Stimulated activated CD4-positive, alpha-beta T cell treated with anti-CD3 and anti-CD28 coated beads, TNF-alpha, amount 100 ng/mL, for 24 hours (primary cell): ENCODE measurements at places on chromosomes 16 and 17.

- no peak for DNase-seq
Measured at GRCh38 chr17:382644-383533, 30.3 kb upstream of the RPH3AL start.

GRCh38 chr16:83100679-83101078 is 473.9 kb downstream of the CDH13 start:
- no peak for DNase-seq

- no peak for DNase-seq
Measured at GRCh38 chr17:67648032-67648905, 69.5 kb upstream of the NOL11 start.

DNA sequence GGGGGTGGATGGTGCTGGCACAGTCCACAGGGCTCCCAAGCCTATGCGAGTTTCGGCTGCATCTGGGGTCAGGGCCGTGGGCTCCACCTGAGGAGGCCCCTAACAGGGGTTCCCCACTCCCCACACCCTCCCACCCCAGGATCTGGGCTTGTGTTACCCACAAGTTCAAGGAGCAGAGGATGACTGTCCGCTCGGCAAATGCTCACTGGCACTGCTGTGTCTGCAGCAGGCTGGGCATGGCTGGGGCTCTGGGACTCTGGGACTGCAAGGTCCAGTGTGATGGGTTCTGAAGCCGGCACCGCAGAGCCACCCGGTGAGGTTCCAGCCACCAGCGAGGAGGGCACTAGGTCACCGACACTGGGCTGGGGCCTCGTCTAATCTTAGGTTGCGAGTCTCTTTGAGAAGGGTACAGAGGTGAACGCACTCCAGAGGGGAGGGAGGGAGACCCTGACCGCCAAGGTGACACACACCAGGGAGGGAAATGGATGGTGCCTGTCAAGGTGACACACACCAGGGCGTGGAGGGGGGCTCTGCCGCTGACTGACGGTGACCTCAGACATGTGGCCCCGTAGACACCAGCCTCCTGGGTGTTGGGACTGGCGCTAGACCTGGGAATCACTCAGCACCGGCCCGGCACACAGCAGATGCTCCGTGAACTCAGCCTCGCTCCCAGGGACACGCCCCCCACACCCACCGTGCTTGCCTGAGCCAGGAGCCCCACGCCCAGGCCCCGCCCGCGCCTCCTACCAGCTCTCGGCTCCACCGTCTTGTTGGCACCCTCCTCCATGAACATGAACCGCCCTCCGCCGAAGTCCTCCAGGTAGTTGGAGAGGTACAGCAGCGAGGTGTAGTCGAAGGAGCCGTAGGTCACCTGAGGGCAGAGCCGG is 20.5 kb upstream of the HEXD start:
- no peak for DNase-seq

DNA sequence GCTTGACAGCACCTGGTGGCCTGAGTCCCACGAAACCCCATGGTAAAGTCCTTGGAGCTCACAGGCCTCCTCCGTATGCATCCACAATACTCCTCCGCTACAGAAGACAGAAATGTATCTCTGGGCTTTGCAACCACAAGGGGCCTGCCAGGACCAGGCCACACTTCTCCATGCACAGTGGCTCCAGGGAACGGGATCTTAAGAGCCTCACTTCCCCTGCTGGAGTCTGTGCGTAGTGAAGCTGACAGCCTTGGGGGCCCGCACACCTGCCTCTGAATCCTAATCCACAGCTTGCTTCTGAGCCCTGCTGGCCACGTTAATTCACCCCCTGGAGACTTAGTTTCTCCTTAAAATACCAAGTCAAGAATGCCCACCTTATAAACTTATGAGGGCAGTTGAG is 125.7 kb downstream of the COPRS start:
- no peak for DNase-seq

DNA sequence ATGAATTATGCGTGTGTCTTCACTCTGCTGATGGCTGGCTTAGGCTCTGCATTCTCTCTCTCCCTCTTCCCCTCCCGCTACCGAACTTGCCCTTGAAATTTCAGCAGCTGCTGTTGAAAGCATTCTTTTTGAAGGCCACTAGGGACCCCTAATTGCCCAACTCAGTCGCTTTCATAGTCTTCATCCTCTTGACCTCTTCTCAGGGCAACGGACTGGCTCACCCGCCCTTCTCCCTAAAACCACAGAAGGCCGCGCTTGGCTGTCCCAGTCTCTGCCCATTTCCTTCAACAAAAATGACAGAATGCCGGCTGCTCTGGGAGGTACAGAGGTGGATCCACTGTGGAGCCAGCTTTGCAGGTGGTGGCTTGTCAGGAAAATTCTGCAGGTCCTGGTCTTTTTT is 21.0 kb upstream of the FMNL1 start:
- no peak for DNase-seq

- no peak for DNase-seq
Measured at GRCh38 chr16:10097271-10097670, 85.0 kb downstream of the GRIN2A start.

DNA sequence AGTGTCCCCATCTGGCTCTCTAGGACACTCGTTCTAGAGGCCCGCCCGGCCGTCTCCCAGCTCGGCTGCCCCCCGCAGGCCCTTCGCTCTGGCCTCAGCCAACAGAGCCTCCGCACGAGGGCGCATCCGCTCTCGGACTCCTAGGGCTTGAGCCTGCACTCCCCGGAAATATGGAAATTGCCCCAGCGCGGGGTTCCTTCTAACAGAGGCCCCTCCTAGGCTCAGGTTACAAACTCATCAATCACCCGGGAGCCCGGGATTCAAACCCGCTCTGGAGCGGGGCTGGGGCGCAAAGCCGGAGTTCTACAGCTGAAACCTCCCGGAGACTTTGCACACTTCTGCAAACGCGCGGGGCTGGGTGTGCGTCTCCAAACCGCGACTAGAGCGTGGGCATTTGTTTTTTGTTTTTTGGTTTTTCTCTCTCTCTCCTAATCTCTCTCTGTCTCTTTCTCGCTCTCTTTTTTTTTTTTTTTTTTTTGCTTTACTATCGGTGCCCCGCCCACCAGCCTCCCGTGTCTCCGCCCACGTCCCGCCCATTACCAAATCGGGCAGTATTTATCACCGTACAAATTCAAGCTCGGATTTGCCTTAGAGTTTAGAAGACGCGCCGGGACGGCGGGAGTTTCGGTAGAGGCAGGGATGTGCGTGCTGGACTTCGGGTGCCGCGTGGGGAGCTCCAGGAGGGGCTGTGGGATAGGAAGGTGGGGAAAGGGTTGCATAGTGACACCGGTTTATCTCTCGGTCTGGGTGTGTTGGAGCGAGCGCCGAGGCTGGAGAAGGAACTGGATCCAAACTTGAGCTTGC is 2.4 kb upstream of the FOXL1 start:
- DNase-seq = peak; percentile 54
